ENCODE measurements at places on chromosomes 3 and 15. TPM values are rescaled to one million over a fixed set of nuclear protein-coding genes. Genes with fewer than 3 reads are reported as not detected.

Gene EFHB
- polyA plus RNA-seq, result not detected

Gene NR2F2
- polyA plus RNA-seq, result not detected

Gene MYL3
- not detected for polyA plus RNA-seq

Gene FBXL2
- polyA plus RNA-seq, result not detected

Gene ONECUT1
- not detected for polyA plus RNA-seq

Gene NR1I2
- 0.65 TPM for polyA plus RNA-seq

Gene TEX9
- 1.5 TPM for polyA plus RNA-seq

Gene DENND6A
- 27.2 TPM for polyA plus RNA-seq

Gene BCHE
- not detected for polyA plus RNA-seq

Gene ZNF770
- 147 TPM for polyA plus RNA-seq

Gene CCR2
- 0.58 TPM for polyA plus RNA-seq

Gene GOLGA6L7
- polyA plus RNA-seq, result not detected

Gene SIDT1
- 51.1 TPM for polyA plus RNA-seq

Gene SLCO2A1
- polyA plus RNA-seq, result not detected

Gene AADACL2
- polyA plus RNA-seq, result not detected

Gene MORC1
- not detected for polyA plus RNA-seq

Gene TLE3
- 14.0 TPM for polyA plus RNA-seq

Gene STRIT1
- polyA plus RNA-seq, result not detected

Gene GAP43
- polyA plus RNA-seq, result not detected

Gene ACAN
- not detected for polyA plus RNA-seq

Measured in naive B cell (primary cell).